ENCODE measurements at places on chromosomes 1 and 21. TPM values are rescaled to one million over a fixed set of nuclear protein-coding genes. Genes with fewer than 3 reads are reported as not detected.
A peak's percentile ranks its signal among the peaks of the same experiment; 100 is the strongest.

Gene CACNA1S
- not detected for total RNA-seq

Gene VWA5B1
- 0.22 TPM for total RNA-seq

Gene KAZN
- 0.46 TPM for total RNA-seq

Gene CD48
- total RNA-seq, result 215 TPM

- no peak for DNase-seq
Observed at GRCh38 chr21:40272037-40272436, 404.8 kb downstream of the PCP4 start.

DNA sequence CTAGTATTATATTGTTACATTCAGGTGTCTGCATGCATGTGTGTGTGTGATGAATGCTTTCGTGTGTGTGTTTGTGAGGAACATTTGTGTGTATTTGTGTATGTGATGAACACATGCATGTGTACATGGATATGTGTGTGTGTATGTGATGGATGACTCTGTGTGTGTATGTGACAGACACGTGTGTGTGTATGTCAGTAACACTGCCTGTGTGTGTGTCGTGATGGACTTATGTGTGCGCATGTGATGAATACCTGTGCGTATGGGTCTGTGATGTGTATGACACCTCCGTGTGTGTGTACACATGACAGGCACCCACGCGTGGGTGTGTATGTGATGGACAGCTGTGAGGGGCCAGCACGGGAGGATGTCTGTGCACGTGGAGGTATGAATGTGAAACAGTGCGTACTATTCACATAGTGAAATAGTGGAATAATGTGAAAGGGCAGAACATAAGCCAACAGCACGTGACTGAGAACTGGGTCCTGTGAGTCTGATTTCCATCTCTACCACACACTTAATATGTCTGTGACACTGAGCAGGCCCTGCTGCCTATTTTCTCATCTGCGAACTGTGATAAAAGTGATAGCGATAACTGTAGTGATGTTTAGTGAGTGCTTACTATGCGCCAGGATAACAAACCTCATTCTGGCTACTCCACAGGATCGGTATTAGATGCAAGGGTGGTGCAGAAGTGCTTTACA lies 41.8 kb upstream of the CSF3R start:
- no peak for DNase-seq

DNA sequence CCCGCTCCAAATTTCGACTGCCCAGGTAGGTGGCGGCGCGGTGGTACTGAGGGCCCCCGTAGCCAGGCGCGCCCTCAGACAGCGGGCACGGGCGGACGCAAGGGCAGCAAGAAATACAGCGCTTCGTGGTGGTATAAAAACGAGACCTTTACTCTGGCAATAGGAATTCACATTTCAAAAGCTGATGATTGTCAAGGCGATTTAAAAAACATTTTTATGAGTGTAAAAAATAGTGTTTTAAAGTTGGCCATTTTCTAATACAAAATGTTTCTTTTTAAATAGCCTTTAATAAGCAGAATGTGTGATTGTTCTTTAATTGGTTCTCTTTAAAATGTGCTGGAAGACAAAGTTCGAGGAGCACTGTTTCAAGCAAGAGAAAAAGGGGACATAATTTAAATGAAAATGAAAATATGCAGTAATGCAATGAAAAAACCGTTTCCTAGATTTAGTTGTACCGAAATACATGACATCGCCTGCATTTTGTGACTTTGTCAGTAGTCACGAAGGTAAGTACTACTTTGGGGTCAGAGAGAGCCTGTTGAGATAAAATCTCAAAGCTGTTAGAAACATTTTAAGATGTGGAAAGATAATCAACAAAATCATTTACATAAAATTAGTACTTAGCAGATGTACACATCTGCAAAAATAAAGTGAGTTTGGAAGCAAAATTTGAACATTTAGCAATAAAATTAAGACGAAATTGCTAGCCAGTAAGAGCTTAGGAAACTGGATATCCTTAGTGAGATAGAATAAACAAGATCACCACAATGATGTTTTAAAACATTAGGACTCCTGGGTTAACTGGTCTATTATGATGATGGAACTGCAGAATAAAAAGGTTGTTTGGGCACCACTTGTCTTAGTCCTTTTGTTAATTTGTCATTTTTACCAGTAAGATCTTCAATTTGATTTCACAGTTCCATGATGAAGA lies 1.1 kb upstream of the PSMG1 start:
- no peak for DNase-seq

DNA sequence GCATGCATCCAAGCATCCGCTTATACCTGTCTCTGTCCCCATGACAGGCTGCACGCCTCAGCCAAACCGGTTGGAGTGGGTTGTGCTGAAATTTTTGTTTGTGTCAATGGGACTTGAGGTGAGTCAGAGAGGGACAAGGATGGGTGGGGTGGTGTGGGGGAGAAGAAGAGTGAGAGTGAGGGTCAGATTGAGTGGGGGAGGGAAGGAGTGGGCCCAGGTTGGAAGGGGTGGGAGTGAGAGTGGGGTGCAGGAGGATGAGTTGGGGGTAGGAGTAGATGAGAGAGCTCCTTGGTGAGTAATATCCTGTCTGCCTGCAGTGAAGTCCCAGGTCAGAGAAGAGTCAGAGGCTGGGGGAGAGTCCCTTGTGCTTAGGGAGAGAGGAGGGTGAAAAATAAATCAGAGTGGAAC lies 3.3 kb upstream of the NECTIN4 start:
- DNase-seq, result peak; percentile 40

DNA sequence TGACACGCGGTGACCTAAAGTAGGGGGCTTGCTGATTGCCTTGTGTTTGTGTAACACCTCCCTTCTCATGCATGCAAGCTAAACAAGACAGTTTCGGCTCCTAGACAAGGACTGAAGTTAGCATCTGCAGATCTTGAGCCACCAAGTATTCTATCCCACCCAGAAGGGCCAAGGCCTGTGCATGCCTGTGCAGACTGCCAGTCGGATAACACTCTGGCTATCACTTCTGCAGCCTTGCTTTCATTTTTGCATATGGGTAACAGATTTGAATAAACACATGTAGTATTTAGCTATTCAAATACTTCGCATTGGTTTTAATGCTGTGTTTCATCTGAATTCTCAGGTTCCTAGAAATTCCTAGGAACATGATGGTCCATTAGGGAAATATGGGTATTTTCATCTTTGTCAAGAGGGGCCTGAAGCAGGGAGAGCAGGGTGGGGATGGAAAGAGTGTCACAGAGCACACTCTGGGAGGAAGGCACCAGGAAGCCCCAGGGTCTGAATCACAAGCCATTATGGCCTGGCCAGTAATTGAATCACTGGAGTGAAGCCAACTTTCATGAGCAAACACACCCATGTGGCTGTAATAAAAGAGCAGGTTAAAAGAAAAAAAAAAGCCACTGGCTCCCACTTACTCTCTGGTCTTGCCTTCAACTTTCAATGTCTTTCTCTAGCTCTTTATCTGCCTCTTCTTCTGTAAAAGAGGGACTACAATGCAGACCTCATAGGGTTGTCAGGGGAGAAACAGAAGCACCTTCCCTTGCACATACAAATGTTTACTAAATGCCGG lies 28.3 kb downstream of the GADD45A start:
- DNase-seq, result no peak

GRCh38 chr1:114756009-114756892 lies 1.5 kb downstream of the CSDE1 start:
- no peak for DNase-seq

GRCh38 chr1:231130544-231130943 lies 31.3 kb upstream of the TRIM67 start:
- DNase-seq, result no peak

- DNase-seq, result no peak
Observed at GRCh38 chr1:221165839-221166500, 286.7 kb downstream of the HLX start.

GRCh38 chr1:179971563-179972496 lies 17.2 kb downstream of the CEP350 start:
- no peak for DNase-seq

- DNase-seq, result no peak
Observed at GRCh38 chr1:44240802-44241671, 27.8 kb downstream of the DMAP1 start.

- DNase-seq, result peak; percentile 6
Observed at GRCh38 chr1:34929853-34930701, 627 bp upstream of the DLGAP3 start.

GRCh38 chr1:30450148-30450817 lies 273.1 kb downstream of the MATN1 start:
- DNase-seq, result no peak

DNA sequence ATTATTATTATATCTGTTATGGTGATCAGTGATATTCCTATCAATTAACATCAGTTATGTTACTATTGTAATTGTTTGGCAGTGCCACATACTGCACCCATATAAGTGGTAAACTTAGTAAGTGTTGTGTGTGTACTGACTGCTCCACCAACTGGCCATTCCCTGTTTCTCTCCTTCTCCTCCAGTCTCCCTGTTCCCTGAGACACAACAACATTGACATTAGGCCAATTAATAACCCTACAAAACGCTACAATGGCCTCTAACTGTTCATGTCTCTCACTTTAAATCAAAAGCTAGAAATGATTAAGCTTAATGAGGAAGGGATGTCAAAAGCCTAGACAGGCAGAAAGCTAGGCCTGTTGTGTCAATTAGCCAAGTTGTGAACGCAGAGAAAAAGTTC lies 6.6 kb upstream of the THRAP3 start:
- DNase-seq, result no peak

DNA sequence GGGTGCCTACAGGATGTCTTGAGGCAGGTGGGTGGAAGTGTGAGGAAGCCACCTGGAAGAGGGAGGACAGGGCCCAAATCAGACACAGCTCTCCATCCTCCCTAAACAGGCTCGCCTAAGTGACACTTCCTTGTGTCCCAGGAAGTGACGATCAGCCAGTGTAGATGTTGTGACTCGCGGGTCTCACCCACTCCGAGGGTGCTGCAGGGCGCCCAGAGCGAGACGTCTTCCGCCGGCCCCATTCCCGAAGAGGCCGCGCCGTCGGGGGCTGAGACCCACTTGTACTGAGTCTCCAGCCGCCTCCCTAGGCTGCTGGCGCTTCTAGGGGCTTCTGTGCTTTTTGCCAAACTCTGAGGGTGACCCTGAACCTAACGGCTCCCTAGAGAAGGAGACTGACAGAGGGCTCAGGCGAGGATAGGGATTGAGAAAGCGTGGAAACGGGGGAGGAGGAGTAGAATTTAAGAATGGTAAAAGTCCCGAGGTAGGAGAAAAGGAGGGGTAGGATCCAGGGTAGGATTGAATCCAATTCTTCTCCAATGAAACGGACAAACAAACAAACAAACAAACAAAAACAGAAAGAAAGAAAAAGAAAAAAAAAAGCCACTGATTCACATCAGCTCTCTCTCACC lies 543 bp upstream of the MARK1 start:
- DNase-seq, result no peak

DNA sequence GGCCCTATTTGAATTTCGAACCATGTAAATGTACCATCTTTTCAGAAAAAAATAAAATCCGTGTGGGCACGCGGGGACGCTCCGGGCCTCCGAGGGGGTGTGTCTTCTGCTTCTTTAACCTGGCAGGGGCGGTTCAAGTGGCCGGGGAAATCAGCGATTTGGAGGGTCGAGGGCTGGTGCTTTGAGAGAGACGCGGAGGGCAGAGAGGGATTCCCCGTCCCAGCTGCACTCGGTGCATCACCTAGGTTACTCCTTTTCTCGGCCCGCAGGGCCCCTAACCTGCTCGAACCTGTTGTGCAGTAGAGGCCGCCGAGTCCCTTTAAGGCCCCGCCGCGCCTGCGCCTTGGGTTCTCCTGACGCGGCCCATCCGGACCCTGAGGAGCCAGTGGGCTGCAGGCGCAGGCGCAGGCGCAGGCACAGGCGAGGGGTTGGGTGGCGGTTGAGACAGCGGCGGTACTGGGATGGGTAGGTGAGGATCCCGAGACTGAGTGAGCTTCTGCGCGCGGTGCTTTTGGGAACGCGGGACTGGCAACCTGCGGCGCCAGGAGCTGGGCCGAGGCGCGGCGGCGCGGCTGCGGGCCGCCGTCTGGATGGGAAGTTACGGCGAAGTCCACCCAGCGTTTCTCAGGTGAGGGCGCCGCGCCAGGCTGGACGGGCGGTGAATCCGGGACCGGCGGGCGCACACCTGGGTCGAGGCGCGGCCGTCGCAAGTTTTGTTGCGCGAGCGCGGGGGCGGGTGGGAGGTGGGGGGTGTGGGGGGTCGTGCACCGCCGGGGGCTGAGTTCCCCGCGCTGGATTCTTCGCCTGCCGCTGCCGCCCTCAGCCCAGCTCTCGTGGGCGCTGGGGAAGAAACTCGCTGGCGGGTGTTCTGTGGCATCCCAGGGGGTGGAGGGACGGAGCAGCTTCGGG lies at the start of gene NBPF3:
NBPF3 (plus strand) TSS at position 417 of the 909 bp plus-strand sequence. CDS start 4,950 bp downstream, outside the sequence.
- DNase-seq, result peak; percentile 94

DNA sequence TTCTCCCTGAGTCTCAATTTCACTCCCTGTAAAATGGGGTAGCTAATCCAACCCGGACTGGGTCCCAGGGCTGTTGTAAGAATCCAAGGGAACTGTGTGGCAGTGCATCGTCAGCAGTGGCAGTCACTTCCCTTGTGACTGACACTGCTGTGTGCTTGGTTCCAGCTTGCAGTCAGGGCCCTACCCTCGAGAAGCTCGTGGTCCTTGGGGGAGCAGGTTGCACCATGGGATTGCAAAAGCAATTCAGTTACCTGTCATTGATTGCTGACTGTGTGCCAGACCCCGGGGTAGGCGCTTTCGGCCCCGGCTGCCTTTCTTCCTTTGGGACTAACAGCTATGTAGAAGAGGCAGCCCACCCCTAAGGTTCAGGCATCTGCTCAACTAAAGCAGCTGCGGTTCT lies 2.9 kb downstream of the PTPRF start:
- no peak for DNase-seq

Data from activated T-cell treated with anti-CD3 and anti-CD28 coated beads, Interleukin-2, amount 50 U/mL, for 72 hours (primary cell).